ENCODE measurements at places on chromosomes 6 and 20. TPM values are rescaled to one million over a fixed set of nuclear protein-coding genes. Genes with fewer than 3 reads are reported as not detected.

GRCh38 chr6:78615430-78615904 is 251.9 kb upstream of the IRAK1BP1 start:
- H3K4me3 ChIP-seq, result no peak overlapping the region
- peaks cover 6% of the 10 kb centered on the region for H3K27me3 ChIP-seq
- H3K36me3 ChIP-seq, result no peaks in the 10 kb centered on the region
- H3K4me1 ChIP-seq, result no peaks in the 10 kb centered on the region

Gene PGC
- not detected for total RNA-seq

Gene HUS1B
- total RNA-seq, result 0.42 TPM

Gene SLC35D3
- total RNA-seq, result not detected

DNA sequence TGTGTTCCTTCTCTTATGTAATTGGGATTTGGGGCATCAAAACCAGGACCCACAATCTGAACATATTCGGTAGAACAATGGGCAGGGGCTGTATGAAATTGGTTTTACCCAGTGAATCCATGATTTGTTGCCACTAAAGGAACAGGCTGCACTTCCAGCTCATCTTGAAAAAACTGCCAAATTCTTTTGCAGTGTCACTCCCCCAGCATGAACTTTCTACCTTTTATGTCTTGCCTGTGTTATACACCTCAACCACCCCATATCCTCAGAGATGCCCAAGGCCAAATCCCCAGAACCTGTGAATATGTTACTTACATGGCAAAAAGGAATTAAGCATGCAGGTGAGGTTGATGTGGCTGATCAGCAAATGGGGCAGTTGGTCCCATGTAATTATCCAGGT is 280.2 kb upstream of the ECI2 start:
- H3K4me3 ChIP-seq, result no peak overlapping the region
- no peak overlapping the region for H3K27ac ChIP-seq
- H3K36me3 ChIP-seq, result no peaks in the 10 kb centered on the region
- DNase-seq, result no peak
- no peaks in the 10 kb centered on the region for H3K4me1 ChIP-seq

- no peaks in the 10 kb centered on the region for H3K36me3 ChIP-seq
- H3K27me3 ChIP-seq, result no peaks in the 10 kb centered on the region
- H3K4me1 ChIP-seq, result no peaks in the 10 kb centered on the region
- no peak overlapping the region for H3K27ac ChIP-seq
- peak; percentile 17 for DNase-seq
Measured at GRCh38 chr20:14955399-14955798, 618.0 kb upstream of the FLRT3 start.

All from activated CD4-positive, alpha-beta T cell treated with anti-CD3 and anti-CD28 coated beads for 36 hours (primary cell).